Neural crest cell (in vitro differentiated cells): ENCODE measurements at places on chromosomes 1 and 21.

DNA sequence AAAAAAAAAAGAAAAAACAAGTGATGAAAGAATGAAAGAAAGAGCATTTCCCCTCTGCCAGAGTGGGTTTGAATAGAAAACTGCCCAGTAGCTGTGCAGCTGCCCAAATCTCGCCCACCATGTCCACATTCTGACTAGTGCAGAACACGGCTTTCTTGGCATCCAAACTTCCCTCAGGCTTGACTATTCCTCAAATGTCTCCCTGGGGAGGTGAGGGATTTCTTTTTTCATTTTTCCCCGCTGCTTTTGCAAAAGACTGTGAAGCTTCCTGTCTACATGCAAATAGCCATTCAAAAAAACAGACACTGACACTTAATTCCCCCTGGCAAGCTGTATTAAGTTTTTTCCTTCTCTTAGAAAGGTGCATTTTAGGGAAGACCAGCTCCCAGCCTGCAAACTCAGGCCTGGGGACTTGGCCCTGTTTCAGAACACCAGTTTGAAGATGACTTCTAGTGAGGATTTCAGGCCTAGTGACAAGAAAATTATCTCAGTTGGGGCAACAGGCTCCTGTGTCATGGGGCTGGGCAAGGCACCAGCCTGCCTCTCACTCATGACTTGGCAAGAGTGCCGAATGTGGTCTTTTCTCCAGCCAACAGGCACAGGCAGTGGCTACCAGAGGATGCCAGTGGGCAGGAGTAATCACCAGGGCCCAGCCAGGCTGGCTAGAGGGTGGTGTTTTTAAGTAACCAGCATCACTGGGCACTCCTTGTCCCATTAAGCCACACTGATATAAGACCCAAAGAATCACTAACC, 178.1 kb upstream of the NFIA start:
- no peak for DNase-seq

DNA sequence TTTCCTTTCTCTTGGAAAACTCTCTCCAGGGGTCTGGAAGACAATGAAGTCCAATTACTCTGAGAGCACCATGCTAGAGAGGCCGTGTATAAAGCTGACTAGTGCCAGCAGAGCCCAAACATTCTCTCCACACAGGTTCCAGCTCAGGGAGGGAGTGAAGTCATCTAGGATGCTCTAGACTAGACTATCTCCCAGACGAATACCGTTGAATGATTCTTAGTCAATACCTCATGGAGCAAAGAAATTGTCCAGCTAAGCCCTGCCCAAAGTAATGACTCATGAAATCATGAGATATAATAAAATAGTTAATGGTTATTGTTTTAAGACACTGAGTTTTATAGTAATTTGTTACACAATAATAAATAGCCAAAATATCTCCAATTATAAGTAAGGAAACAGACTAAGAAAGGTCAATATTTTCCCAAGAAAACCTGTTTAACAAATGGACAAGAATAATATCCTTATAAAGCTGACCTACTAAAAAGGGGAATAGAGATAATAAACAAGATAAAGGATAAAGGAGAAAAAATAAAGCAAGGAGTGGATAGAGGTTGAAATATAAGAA, 163.9 kb upstream of the LRRC7 start:
- no peak for DNase-seq

DNA sequence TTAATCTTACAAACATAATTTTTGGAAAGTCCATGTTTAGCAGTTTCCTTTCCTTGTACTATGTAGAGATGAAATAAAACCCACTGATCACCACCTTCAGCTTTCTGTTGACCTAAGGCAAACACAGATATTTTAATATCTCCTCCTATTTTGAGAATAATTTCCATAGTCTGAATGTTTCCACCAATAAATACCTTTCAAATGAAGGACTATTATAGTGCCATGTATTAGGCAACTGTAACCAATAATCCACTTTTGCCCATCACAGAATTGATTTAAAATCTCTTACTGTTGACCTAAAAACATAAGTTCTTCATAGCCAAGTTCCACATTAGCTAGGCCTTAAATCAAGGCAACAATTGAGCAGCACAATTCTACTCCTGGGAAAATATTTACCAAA, 1.8 kb downstream of the CDC42BPA start:
- no peak for DNase-seq

DNA sequence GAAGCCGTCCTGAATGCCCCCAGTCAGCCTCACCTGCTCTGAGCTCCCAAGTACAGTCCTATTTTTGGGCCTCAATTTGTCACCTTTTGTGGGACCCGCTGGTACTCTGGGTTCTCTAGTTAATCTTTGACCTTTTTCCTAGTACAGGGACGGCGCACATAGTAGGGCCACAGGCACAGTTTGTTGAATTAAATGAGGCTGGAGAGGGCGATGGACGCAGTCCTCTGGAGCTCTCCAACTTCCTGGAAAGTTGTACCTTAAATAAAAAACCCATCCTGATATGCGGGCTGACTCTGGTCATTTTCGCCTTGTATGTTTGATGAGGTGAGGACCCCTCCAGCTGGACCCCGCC, 4.8 kb downstream of the FAM110D start:
- no peak for DNase-seq

DNA sequence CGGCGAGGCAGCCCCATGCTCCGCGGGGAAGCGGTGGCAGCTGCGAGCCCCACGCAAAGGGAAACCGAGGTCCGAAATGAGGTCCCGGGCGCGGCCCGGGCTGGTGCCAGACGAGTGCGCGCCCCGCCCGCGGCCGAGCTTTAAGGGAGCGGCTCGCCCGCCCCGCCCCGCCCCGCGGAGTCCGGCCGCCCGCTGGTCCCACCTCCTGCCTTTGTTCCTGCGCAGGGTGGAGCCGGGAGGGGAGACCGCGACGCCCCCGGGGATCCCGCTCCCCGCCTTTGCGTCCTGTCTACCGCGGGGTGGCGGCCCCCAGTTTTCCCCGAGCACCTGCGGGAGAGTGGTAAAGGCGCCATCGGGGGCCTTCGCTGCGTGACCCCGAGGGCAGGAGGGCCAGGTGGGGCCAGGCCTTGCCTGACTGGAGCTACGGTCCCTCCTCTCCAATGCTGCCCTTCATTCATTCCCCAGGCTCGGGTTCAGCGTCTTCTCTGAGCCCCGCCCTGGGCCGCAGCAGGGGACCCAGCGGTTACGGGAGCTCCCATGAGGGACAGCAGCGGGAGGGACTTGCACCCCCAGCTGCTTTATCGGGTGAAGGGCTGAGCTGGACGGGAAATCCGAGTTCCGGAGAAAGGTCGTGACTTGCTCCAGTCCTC, at the start of gene HES2:
Gene HES2 (minus strand): TSS at position 116 of the 650 bp plus-strand sequence. CDS start 99 bp downstream, at position 17.
- DNase-seq: no peak

DNA sequence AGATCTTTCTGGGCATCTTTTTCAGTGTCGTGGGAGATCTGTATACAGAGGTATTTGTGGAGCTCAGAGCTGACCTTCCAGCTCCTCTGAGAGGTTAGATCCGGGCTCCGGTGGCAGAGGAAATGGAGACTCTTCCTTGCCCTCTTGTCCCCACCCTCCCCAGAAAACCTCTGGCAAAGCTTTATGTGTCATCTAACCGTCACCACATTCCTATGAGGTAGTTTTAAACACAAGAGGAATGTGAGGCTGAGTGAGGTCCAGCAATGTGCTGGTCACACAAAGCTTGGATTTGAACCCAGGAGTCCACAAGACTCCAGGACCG, 1.2 kb downstream of the CD160 start:
- DNase-seq: no peak

DNA sequence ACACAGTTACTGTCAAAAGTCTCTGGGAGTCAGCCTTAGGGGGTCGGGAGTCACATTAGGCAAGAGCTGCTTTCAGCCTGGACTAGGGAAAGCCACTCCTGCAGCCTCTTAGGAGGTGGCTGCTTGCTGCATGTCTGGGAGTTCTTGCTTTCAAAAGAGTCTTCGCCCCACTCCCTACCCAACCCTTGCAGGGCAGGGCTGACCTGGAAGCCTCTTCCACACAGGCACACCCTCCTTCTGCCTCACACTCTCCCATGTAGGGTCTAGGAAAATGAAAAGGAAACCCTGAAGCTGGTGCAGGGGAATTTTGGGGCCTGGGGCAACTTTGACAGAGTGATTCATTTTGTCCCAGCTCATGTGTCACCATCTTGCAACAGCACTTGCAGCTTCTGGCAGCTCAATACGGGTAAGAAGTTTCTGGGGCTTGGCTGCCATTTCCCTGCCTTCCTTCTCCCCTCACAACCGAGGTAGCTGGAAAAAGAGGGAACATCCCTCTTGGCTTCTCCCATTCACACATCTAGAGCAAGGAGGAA, 37.3 kb downstream of the KCND3 start:
- no peak for DNase-seq

- no peak for DNase-seq
Measured at GRCh38 chr1:41354956-41355355, 6.3 kb upstream of the FOXO6 start.

DNA sequence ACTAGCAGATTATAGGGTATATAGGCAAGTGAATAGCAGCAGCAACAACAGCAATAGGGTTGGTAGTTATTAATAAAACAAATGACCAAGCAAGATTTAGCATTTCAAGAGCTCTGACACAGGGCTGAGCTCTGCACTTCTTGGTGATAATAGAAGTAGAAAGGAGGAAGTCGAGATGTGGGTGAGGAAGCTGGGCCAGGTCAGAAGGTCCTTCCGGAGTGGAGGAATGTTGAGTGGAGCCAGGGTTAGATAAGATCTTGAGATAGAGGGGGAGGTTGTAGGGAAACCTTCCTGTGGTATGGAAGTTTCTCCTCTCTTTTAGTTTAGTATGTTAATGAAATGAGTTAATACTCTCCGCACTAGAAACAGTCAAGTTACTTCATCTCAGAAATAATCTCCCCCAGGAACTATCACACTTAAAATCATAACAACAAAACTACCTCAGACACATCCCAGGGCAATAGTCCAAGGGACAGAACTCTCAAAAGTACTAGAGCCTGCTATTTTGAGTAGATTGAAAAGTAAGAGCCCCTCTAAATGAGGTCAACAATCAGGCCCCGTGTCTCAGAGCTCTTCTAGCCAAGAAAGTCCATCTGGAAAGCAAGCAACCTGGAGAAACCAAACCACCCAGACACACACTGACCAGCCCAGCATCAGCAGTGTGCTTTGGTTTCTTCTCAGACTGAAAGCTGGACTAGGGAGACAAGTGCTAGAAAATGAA, 45.4 kb upstream of the ATP1B1 start:
- no peak for DNase-seq

GRCh38 chr1:248923352-248924338, 17.6 kb downstream of the PGBD2 start:
- DNase-seq: no peak
